NCI-H2081 treated with DMSO at 0.1 percent for 48 hours (cell line): ENCODE measurements at places on chromosomes 5 and 9.

- DNase-seq, result no peak
These were observed 20.4 kb upstream of the PRUNE2 start for GRCh38 chr9:76926324-76926741.

GRCh38 chr9:125440411-125440810, 178.8 kb downstream of the GAPVD1 start:
- no peak for DNase-seq

DNA sequence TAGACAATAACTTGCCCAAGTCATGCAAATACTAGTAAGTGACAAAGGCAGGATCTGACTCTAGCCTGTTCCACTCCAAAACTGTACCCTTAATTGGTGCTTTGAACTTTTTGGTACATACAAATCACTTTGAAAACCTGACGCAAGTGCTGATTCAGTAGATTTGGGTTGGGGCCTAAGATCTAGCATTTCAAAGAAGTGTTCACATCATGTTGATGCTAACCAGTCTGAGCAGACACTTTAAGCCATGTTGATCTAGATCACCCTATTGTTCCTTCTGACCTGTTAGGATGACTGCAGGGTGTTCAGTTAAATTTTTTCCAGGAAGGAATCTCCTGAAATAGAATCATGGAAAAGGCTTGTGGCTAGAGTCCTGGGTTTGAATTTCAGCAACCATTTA, 57.7 kb upstream of the CPEB4 start:
- no peak for DNase-seq

GRCh38 chr9:72460342-72461312, 60.8 kb upstream of the TMC1 start:
- DNase-seq, result no peak

DNA sequence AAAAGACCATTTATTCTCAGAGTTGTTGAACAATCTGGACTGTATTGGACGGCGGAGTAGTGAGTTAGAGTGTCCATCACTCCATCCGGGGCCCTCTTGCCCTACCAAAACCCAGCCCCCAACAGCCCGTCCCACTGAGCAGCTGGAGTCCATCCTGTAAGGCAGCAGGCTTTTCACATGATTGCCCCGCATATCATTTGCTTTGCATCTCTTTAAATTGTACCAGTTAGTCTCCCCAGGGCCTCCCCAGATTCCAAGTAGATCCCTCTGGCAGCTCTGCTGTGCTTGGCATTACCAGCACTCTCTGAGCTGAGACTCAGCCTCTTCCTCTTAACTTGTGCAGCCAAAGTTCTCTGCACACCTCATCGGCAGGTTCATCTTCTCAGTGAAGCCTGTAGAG, 48.6 kb upstream of the ADCY2 start:
- DNase-seq, result no peak

DNA sequence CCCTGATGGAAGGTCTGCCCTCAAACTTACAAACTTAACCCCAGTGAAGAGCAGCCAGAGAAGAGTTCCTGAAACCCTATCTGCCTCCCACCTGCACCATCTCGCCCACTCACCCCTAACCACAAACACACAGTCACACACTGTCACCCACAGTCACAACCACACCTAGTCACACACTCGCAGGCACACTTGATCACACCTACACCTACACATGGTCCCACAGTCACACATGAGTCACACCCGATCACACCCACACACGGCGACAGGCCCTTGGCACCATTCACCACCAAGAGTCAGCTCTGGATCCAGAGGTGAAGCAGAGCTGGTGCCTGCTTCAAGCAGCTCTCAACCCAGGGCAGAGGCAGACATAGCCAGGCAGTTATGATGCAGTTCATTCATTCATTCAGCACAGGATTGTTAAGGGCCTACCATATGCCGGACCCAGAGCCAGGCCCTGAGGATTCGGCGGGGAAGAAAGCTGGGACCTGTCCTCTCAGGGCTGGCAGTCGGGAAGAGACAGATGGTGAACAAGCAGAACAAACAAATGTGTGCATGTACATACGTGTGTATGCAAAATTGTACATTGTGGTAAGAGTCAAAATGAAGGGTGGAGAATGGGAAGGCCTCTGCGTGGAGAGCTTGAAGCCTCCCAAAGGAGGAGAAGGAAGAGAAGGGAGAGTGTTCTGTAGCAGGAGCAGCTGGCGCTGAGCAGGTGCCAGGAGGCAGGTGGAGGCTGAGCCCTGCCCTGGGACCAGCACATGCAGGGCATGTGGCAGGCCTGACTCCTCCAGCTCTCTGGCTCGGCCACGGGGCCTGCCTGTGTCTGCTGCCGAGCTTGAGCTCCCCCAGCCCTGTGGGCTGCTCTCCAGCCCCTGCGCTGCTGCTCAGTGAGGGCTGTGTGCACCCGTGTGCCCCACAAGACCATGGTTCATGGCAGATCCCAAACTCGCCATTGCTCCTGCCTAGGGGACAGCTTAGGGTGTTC, 6.4 kb downstream of the TSPAN17 start:
- no peak for DNase-seq

DNA sequence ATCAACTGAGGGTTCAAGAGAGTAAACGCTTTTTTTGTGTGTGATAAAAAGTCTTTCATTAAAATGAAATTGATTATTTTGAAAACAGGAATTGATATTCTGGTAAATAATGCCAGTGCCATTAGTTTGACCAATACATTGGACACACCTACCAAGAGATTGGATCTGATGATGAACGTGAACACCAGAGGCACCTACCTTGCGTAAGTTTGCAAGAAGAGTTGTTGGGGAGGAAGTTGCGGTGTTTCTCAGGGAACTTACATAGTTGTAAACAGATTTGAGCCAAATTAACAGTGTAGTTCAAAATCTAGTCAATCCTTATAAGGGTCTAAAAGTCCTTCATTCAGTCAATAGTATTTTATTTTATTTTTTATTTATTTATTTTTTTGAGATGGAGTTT, 28.9 kb downstream of the HSDL2 start:
- no peak for DNase-seq
